Activated naive CD4-positive, alpha-beta T cell treated with anti-CD3 and anti-CD28 coated beads for 36 hours (primary cell): ENCODE measurements at places on chromosomes 3 and 15. TPM values are rescaled to one million over a fixed set of nuclear protein-coding genes. Genes with fewer than 3 reads are reported as not detected.

DNA sequence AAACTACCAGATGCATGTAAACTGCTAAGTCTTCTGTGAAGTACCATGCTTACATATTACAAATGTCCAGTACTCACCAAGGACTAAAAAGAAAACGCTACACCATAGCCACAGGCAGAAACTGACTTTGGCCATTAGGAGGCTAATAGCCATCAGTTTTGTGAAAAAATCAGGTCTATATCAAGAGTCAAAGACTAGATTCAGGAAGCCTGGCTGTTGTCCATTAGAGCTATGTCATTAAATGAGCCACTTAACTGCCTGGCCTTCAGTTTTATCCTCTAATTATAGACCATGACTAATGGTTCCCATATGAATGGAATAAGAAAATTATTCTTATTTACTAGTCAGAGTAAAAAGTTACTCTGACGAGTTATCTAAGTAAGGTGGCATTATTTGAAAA, 144.1 kb downstream of the VPS13C start:
- no peak overlapping the region for H3K27ac ChIP-seq
- no peaks in the 10 kb centered on the region for H3K4me1 ChIP-seq
- no peak for DNase-seq
- H3K27me3 ChIP-seq, result no peaks in the 10 kb centered on the region
- H3K4me3 ChIP-seq, result no peak overlapping the region

- no peaks in the 10 kb centered on the region for H3K36me3 ChIP-seq
- no peak overlapping the region for H3K27ac ChIP-seq
- H3K4me3 ChIP-seq, result no peak overlapping the region
- H3K4me1 ChIP-seq, result no peaks in the 10 kb centered on the region
Observed at GRCh38 chr3:176939022-176939817, 258.1 kb downstream of the TBL1XR1 start.

GRCh38 chr3:150439657-150440056, 31.6 kb downstream of the TSC22D2 start:
- H3K4me1 ChIP-seq, result peaks cover 11% of the 10 kb centered on the region
- H3K4me3 ChIP-seq, result no peak overlapping the region
- H3K36me3 ChIP-seq, result peaks cover 14% of the 10 kb centered on the region
- no peak for DNase-seq
- H3K27me3 ChIP-seq, result no peaks in the 10 kb centered on the region
- no peak overlapping the region for H3K27ac ChIP-seq

DNA sequence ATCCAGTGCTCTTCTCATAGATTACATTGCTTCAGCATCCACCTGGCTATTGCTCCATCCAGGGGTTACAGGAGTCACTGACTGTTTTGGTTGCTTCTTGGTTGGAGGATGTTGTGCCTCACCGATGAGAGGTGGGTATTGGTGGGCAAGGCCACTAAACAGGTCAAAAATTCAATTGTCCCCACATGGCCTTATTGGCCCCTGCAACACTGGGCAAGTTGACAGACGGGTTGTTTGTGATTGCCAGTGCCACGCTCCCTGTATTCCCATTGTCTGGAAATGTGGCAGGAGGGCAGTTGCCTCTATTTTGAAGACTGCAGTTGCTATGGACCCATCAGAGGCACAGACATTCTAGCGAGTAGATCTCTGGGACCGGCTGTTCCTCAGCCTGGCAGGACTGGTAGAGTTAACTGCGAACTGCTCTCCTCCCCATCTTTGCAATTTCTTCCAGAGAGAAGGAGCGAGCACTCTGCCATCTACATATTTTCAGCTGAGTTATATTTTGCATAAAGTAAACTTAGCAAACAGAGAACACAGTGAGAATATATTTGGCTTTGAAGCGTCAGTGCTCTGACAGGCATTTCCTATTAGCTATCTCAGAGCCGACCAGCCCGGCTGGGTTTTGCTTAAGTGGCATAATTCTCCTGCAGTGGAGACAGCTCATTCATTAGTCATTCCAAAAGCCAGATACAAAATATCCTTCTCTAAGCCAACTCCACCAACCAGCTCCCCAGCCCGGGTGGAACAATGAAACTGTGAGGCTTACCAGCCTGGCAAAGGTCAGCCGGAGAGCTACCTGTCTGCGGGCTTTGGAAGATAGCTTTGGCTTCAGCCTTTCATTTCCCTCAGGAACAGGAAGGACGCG, 26.0 kb upstream of the MAGEF1 start:
- H3K27ac ChIP-seq, result no peak overlapping the region
- DNase-seq, result no peak
- H3K36me3 ChIP-seq, result no peaks in the 10 kb centered on the region
- no peaks in the 10 kb centered on the region for H3K4me1 ChIP-seq
- H3K4me3 ChIP-seq, result no peak overlapping the region

DNA sequence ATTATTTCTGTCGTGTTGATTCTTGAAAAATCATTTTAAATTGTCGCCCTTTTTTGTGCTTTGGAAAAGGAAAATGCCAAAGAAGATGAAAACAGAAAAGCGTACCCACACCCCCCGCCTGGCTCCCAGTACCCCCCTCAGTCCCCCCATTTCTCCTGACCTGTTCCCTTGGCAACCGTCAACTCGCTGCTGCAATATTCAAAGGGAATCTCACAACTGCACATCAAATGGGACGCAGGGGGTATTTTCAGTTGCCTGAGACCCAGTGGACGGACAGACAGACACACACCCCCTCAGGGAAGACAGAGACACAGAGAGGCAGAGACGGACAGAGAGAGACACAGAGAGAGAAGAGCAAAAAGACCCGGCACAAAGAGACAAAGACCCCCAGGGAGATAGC, 83.5 kb upstream of the PRR20G start:
- H3K36me3 ChIP-seq, result no peaks in the 10 kb centered on the region
- no peak overlapping the region for H3K27ac ChIP-seq
- no peak overlapping the region for H3K4me3 ChIP-seq

DNA sequence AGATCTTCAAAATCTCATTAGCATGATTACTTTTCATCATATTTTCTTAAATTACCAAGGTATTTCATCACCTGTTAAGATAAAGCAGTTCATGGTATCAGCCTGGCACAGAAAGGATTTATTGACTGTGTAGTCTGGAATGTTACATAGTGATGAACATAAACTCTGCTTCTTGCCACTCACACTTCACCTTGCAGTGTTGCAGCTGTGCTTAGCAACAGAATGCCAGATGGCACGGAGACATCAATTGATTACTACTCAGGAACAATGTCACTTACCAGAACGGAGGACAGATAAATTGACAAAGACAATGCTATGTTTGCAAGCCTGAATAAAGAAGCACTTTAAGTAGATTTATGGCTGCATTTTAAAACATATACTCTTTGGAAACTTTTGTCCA, 15.0 kb upstream of the BCHE start:
- H3K36me3 ChIP-seq, result no peaks in the 10 kb centered on the region
- no peak for DNase-seq
- H3K4me1 ChIP-seq, result no peaks in the 10 kb centered on the region
- no peak overlapping the region for H3K27ac ChIP-seq
- H3K4me3 ChIP-seq, result no peak overlapping the region

- H3K4me3 ChIP-seq, result peak overlapping the region; percentile 3
- no peaks in the 10 kb centered on the region for H3K36me3 ChIP-seq
- H3K4me1 ChIP-seq, result peaks cover 8% of the 10 kb centered on the region
- no peak overlapping the region for H3K27ac ChIP-seq
- peaks cover 2% of the 10 kb centered on the region for H3K27me3 ChIP-seq
Observed at GRCh38 chr15:78946493-78946892, 1.6 kb upstream of the CTSH start.

- no peaks in the 10 kb centered on the region for H3K27me3 ChIP-seq
- peaks cover 7% of the 10 kb centered on the region for H3K4me1 ChIP-seq
- no peak overlapping the region for H3K27ac ChIP-seq
- no peak for DNase-seq
Observed at GRCh38 chr3:157279237-157279636, 119.3 kb upstream of the CCNL1 start.

The SLC9C1 gene
- total RNA-seq, result not detected
